ENCODE measurements at places on chromosomes 5 and 9. TPM values are rescaled to one million over a fixed set of nuclear protein-coding genes. Genes with fewer than 3 reads are reported as not detected.

Gene NR2F1-AS1
- total RNA-seq = 9.6 TPM

Gene OGN
- 23.3 TPM for total RNA-seq

Gene IFNA21
- not detected for total RNA-seq

Gene TAF1L
- total RNA-seq = not detected

DNA sequence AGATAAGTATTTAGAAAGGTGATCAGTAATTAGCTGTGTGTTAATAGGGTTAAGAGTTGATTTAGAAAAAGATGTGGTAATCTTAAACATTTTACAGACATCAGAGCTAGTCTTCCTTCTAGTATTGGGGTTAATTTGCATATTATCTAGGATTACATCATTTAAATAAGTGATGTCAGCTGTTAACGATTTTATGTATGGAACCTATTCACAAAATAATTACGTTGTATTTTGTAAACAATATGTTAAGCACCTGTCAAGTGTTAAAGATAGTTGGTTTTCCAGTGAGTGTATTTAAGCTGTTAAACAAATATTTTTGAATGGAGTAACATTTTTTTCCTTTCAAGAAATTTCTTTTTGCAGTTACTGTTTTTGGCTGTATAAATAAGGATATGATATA lies 2.2 kb downstream of the DCP2 start:
- DNase-seq = no peak

DNA sequence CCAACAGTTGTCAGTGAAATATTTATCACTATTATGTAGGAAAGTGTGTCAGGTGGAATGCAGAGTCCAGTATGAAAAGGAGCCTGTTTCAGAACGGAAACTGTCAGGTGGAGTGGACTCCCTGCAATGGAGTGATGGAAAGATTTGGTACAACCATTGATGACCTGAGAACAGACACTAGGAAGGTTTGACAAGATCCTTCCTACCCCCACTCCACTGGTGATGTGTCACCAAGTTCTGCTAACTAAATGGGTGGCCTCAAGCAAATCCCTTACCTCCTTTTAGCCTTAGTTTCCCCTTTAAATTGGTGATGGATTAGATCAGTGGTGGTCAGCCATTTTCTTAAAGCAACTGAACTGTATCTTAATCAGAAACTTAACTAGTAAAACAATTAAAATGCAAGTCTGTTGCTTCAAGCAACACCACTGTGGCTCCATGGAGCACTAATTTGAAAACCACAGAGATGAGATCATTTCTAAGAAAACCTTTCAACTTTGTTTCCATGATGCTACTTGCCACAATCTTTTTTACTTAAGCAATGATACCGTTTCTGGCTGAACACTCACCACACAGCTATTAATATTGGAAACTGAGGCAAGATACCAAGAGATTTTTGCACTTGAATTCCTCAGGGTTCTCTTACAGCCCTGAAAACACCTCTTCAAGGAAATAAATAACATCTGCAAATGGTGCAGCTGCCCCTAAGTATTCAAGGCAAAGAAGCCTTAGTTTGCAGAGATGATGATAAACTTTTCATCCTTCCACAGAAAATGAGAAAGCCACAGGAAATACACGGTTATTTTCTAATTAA lies 140.6 kb downstream of the ERCC6L2 start:
- DNase-seq = no peak

GRCh38 chr5:143086908-143087637 lies 316.4 kb downstream of the NR3C1 start:
- no peak for DNase-seq

GRCh38 chr9:93532141-93532540 lies 44.2 kb upstream of the PHF2 start:
- DNase-seq = no peak

DNA sequence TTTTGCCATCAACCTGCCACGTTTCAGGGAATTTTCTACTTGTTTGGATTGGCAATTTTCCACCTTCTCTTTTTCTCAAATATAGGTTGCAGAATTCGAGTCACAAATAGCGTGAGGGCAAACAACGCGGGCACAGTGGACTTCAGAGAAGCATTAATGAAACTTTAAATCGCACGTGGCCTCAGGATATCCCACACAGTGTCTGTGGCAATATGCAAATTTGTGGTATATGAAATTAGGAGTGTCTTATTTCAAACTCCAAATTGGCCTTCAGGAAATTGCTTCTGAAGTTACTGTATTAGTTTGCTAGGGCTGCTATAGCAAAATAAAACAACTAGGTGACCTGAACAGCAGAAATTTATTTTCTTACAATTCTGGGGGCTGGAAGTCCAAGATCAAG lies 91.2 kb downstream of the MTRR start:
- no peak for DNase-seq

DNA sequence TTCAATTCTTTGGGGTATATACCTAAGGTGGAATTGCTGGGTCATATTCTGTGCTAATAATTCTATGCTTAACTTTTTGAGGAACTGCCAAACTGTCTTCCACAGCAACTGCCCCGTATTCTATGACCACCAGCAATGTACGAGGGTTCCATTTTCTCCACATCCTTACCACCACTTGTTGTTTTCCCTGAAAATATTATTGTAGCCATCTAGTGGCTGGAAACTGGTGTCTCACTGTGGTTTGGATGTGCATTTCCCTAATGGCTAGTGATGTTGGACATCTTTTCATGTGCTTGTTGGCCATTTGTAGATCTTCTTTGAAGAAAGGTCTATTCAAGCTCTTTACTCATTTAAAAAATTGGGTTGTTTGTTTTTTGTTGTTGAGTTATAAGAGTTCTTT lies 30.7 kb downstream of the MSX2 start:
- DNase-seq = no peak

GRCh38 chr9:120531683-120532300 lies 48.2 kb downstream of the CDK5RAP2 start:
- DNase-seq = no peak

- DNase-seq = no peak
Measured at GRCh38 chr5:162990856-162991497, 446.4 kb upstream of the CCNG1 start.

- DNase-seq = peak; percentile 95
Measured at GRCh38 chr9:93132946-93133680, 938 bp downstream of the NINJ1 start.

DNA sequence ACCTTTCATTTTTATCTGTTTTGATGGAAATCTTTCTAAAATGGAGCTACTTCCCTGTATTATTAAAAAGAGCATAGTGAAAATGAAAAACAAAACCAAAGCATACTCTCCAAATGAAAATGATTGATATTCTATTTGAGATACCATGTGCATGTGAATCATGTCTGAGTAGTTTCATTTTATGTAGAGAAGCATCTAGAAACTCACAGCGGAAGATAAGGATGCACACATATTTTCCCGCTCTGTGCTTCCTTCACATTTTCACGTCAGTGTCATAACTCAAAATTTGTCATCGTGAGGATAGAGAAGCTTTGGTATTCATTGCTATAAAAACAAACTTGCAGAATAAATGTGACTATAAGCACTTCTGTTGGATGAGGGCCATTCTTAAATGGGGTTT lies 34.0 kb upstream of the CLINT1 start:
- DNase-seq = no peak

DNA sequence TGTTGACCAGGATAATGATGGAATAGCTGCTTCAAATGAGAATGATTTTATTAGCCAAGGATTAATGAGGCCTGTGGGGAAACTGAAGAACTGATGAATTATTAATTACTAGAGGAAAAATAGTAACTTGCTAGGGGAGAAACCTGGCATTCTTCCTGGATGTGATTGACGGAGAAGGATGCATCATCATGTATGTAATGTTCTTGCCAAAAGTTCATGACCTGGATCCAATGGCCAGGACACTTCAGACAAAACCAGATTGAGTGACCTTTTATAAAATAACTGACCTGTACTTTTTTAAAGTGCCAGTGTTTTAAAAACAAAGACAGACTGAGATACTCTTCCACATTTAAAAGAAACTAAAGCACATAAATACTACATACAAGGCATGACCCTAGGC lies 23.7 kb downstream of the KIAA1191 start:
- no peak for DNase-seq

- DNase-seq = no peak
Measured at GRCh38 chr9:3746296-3747275, 220.8 kb upstream of the RFX3 start.

GRCh38 chr5:153081385-153081784 lies 409.1 kb upstream of the GRIA1 start:
- no peak for DNase-seq
